ENCODE measurements at places on chromosomes 12 and 14.

DNA sequence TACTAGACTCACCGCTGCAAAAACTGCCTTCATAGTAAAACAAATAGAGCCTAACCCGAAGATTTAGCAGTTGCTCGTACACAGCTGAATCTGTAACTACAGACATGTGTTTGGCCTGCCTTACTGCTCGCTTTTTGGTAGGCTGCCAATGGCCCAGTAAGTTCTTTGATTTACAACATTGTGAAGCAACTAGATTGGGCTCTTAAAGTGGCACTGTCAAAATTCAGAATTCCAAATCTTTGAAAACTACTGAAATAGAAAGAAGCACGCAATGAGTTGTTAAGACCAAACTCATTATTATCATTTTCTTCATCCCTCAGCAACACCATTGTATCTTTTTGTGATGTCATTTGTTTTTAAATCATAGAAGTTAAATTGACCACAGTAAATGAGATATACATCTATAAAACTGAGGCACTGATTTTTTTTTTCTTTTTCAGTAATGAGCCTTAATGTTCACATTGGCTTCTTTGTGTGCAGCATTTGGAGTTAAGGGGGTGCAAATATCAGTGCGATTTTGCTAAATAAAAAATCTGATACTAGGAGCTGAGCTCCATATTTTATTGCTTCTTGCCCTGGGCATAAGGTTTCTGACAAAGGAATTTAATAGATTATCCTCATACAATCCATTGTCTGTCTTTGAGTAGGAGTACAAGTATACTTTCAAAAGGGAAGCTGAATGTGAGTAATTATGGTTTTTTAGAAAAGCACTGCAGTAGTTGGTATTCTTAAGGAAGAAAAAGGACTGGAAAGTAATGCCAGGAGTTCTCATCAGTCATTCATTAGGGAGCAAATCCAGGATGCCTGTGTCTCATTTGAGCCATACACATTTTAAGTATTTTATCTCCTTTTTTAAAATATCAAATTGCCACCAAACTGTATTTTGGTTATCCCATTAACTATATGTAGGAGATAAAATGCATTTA, 138.5 kb downstream of the KICS2 start:
- DNase-seq: peak; percentile 86

GRCh38 chr12:75834591-75834990, 197.0 kb downstream of the PHLDA1 start:
- DNase-seq: no peak

GRCh38 chr12:91845365-91845764, 300.3 kb downstream of the BTG1 start:
- no peak for DNase-seq

DNA sequence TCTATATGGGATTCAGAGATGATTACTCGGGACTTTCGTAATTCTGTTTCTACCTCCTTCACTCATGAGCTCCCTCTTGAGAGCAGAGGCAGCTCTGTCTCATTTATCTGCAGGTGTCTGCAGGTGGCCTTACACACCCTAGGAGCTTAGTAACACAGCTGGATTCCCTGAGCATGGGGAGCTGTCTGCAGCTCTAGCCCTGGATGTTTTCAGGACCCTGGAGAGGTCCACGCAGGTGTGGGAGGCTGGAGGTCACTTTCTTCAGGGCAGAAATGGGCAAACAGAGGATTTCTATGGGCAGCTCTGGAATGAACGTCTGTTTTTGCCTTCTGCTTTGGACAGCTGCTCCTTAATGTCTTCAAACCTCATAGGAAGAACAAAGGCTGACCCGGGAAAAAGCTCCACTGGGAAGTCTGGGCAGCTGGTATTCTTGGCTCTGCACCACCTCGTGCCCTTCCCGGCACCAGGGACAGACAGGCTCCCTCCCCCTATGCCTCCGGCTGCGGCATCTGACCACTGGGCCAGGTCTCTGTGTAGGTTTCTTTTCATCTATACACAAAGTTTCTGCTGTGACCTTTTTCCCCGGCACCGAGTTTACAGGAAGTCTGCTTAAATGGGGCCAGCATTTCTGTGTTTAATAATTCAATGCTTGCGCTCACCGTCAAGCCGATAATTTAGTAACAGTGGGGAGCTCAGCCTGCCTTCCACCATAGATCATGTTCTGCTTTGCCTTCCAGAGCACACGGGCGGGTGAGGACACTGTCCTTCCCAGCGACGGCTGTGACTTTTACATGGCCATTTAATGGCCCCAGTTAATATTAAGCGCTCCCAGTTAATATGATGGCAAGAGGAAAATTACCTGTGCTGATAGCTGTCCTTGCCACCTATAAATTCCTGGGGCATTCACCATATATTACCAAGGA, 320.2 kb upstream of the SFSWAP start:
- DNase-seq: no peak

DNA sequence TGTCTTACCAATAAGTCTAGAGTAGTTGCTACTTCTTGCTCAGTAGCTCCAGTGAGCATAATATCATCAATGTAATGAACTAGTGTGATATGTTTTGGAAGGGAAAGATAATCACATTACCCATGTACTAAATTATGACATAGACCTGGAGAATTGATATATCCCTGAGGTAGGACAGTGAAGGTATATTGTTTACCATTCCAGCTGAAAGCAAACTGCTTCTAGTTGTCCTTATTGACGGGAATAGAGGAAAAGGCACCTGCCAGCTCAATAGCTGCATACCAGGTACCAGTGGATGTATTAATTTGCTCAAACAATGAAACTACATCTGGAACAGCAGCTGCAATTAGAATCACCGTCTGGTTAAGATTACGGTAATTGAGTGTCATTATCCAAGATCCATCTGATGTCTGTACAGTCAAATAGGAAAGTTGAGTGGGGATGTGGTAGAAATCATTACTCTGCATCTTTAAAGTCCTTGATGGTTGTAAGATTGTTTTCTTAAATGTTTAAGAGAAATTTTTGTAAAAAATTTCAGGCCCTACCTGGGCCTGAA, 100.0 kb upstream of the ARHGAP5 start:
- no peak for DNase-seq

- DNase-seq: no peak
These were observed 46.8 kb downstream of the TRMT5 start for GRCh38 chr14:60933920-60934655.

DNA sequence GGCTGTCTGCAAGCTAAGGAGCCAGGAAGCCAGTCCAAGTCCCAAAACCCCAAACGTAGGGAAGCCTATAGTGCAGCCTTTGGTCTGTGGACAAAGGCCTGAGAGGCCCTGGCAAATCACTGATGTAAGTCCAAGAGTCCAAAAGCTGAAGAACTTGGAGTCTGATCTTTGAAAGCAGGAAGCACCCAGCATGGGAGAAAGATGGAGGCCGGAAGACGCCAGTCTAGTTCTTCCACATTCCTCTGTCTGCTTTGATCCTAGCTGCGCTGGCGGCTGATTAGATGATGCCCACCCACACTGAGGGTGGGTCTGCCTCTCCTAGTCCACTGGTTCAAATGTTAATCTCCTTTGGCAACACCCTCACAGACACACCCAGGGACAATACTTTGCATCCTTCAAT, 58.5 kb downstream of the CAPS2 start:
- no peak for DNase-seq

DNA sequence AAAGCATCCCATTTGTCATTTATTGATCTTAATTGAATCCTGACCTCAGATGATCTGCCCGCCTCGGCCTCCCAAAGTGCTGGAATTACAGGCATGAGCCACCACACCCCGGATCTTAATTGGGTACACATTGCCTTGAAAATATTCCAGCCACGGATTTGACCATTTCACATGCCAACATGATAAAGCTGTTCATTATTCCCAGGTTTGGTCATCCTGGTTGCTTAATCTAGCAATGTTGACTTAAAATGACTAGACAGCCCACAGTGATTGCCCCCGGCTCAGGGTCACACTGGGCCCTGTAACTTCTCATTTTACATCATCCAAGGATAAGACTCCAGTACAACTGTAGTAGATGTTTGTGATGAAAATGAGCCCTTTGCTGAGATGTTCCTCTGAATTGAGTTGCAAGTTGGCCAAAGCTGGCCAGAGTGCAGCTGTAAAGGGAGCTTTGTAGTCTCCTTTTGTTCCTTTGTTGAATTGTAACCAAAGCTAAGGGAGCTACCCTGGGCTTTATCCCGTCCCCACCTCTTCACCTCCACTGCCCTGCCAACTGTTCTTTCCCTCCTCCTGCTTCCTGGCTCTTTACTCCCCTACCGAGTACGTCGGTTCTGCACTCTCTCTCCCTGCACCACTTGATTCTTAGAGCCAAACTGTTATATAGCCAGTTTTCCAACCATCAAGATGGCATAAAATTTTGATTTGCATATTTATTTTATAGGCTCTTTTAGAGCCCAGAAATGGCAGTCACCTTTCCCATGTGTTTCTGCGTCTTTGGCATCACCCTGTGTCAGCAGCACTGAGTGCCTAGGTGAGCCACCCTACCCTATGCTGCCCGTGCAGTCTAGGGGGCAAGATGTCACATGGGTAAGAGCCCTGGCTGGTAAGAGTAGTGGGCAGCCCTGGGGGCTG, 141.3 kb upstream of the HIF1A start:
- DNase-seq: peak; percentile 73

DNA sequence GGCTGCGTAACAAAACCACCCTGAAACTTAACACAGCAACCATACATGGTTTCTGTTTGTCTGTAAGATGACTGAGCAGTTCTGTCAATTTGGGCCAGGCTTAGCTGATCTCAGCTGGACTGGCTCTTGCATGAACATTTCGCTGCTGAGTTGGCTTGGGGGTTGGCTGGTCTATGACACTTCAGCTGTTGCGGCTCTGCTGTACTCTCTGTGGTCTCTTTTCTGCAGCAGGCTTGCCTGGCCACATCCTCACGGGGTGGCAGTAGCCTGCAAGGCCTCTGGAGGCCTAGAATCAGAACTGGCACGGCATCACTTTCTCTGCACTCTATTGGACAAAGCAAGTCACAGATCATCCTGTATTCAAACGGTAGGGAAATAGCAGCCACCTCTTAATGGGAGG, 216.2 kb downstream of the BCL11B start:
- no peak for DNase-seq
